Large intestine (tissue), 12 donors: ENCODE measurements at places on chromosomes 4 and X. TPM values are rescaled to one million over a fixed set of nuclear protein-coding genes. Genes with fewer than 3 reads are reported as not detected.

GRCh38 chr4:110137829-110138228, 60.6 kb downstream of the ELOVL6 start:
- H3K4me1 ChIP-seq: peaks cover 47% of the 10 kb centered on the region
- no peak overlapping the region for H3K4me3 ChIP-seq
- H3K27me3 ChIP-seq: no peaks in the 10 kb centered on the region
- H3K36me3 ChIP-seq: no peaks in the 10 kb centered on the region
- no peak for DNase-seq
- H3K27ac ChIP-seq: no peak overlapping the region

DNA sequence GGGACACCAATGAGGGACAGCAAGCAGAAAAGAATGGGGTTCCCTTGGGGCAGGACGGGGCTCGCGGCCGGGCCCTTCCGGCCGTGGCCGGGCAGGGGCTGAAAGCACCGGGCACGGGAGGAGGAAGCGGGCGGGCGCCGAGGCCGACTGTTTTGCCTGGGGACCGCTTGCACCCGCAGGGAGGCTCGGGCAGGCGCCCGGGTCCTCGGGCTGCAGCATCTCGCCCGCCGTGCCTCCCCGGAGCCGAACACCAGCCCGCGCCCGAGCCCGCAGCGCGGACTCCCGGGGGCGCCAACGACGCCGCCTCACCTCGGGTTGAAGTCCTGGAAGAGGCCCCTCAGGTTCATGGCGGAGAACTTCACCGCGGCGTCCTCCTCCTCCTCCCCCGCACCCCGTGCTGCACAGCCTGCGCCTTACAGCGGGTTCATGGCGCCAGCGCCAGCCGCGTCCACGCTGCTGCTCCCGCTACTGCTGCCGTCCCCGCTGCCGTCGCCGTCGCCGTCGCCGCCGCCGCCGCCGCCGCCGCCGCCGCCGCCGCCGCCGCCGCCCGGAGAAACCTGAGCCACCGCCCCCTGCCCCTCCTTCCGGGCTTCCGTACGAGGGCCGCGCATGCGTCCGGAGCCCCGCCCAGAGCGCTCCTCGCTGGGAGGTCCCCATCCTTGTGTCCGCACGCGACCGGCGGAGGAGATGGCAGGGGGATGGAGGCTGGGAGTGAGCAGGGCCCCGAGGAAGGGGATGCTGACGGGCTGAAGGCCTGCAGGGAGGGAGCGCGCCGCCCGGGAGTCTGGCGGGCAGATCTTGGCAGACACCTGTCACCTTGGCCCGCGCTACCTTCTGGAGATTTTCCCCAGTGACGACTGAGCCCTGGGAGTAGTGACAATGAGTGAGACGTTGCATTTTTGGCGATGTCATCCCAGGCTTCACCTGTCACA, at the start of gene TMEM185A:
TSS of gene TMEM185A (minus strand) at position 559 of the 932 bp plus-strand sequence. CDS start at position 347, 212 bp downstream.
- H3K4me3 ChIP-seq: peak within 1 kb of the TSS; percentile 56
- DNase-seq: peak; percentile 51
- no peaks in the 10 kb centered on the region for H3K27me3 ChIP-seq
- no peaks in the 10 kb centered on the region for H3K36me3 ChIP-seq
- H3K27ac ChIP-seq: peak within 1 kb of the TSS; percentile 60

- H3K27ac ChIP-seq: peak overlapping the region; percentile 52
- H3K36me3 ChIP-seq: no peaks in the 10 kb centered on the region
- H3K27me3 ChIP-seq: no peaks in the 10 kb centered on the region
These were observed 115.8 kb downstream of the NAA11 start for GRCh38 chr4:79209822-79210635.

DNA sequence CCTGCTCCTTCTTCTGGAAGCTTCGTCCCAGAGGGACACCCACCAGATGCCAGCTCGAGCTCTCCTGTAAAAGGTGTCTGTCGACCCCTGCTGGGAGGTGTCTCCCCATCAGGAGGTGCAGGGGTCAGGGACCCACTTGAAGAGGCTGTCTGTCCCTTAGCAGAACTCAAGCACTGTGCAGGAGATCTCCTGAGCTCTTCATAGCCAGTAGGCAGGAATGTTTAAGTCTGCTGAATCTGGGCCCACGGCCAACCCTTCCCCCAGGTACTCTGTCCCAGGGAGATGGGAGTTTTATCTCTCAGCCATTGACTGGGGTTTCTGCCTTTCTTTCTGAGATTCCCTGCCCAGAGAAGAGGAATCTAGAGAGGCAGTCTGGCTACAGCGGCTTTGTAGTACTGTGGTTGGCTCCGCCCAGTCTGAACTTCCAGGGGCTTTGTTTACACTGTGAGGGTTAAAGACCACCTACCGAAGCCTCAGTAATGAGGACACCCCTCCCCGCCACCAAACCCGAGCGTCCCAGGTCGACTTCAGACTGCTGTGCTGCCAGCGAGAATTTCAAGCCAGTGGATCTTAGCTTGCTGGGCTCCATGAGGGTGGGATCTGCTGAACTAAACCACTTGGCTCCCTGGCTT, 1383.0 kb upstream of the TENM3 start:
- no peak for DNase-seq
- no peak overlapping the region for H3K27ac ChIP-seq
- no peaks in the 10 kb centered on the region for H3K4me1 ChIP-seq
- no peak overlapping the region for H3K4me3 ChIP-seq
- H3K27me3 ChIP-seq: no peaks in the 10 kb centered on the region
- no peaks in the 10 kb centered on the region for H3K36me3 ChIP-seq

NLGN3 gene
- 3.8 TPM for polyA plus RNA-seq
